Left colon (tissue), 2 donors: ENCODE measurements at places on chromosomes 2 and 18. TPM values are rescaled to one million over a fixed set of nuclear protein-coding genes. Genes with fewer than 3 reads are reported as not detected.

GRCh38 chr2:98835831-98836385, 100.1 kb downstream of the CRACDL start:
- DNase-seq = no peak

DNA sequence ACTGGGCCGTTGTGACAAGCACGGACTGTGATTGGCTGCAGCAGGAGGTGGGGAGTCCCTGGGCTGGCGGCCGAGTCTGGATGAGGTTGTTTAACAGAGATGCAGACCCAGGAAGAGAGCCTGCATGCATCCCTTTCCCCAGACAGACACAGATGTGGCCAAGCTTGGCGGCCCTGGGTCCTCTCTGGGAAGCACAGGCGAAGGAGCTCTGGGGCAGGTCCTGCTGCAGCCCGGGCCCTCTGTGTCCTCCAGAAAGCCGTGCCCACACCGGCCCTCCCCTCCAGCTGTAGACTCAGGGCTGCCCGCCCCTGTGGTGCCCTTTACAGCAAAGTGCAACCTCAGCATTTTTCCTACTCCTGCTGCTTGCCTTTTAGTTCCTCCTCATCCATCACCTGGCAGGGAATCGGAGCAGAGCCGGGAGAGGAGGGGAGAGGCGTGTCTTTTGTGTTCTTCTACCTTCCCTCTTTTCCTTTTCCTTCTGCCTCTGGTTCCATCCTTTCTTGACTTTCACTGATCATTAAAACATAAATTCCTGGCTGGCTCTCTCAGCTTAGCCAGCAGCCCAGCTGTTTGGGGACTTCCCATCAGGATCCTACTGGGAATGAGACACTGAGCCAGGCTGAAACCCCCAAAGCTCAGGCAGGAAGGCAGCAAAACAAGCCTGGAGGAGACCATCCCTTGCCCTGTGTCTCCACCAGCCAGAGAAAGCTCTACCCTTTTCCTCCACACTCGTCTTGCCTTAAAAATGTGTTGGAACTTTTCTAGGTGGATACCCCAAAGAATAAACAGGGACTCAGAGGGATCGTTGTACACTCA, 75.0 kb downstream of the CTIF start:
- DNase-seq = no peak

DNA sequence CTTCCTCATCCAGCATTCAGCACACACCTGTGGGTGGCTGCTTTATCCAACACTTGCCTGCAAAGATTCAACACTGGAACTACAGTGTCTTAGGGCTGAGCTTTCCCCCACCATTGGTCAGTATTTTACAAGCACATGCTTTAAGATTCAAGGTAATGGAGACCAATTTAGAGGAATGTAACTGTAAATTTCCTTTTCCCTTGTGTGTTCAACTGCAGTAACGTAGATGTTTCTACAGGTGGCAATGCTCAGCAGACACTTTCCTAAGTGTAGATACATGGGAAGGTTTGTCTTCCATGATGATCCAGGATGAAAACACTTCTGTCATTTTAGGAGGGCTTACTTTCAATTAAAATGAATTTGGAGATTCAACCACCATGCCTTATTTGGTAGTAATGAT, 143.6 kb upstream of the PXDN start:
- no peak for DNase-seq

DNA sequence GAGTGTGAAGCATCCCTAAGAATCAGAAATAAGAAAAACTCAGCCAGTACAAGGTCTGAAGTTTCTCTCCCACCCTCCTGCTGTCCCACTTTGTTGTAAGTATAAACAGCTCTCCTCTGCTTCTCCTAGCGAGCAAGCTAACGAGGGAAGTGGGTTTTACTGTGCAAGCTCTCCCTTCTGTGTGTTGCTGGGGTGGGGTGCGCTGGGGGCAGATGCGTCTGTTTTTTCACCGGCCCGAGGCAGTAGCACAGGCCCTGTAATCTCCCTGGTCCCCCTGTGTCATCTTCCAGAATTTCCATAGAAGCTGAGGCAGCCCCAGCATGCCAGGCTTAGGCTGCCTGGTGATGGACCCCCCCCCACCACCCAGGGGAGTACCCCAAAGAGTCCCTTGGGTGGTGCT, 9.4 kb upstream of the CXCR4 start:
- DNase-seq = no peak

DNA sequence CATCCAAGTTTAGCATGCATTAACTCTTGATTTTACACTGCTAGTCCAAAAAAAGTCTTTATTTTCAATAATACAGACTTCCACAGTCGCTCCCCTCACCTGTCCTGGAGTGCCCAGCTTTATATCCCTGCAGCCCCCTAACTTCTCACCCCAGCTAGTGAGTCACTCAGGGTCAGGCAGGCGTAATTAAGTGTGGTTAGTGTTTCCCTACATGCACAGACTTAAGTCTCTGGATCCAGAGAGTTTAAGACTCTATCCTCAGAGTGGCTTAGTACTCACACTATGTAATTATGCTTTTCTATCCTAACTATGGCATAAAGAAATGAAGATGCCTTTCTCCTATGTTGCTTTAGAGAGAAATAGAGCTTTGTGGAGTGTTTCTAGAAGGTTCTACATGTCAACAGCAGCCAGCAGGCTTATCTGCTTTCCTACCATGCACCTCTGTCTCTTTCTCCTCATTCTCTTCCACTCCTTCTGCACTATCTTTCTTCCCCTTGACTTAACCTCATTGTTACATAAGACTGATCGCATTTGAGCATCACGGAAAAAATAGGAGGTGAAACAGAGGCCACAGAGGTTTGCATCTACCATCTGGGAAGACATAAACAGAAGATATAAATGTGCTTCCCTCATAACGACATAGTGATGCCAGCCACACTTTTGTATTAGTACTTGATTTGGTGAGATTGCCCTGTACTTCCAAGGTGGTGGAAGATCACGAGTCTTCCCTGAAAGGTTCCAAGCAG, 34.4 kb upstream of the PMAIP1 start:
- DNase-seq = no peak

GRCh38 chr2:155218945-155219344, 520.5 kb downstream of the KCNJ3 start:
- no peak for DNase-seq

DNA sequence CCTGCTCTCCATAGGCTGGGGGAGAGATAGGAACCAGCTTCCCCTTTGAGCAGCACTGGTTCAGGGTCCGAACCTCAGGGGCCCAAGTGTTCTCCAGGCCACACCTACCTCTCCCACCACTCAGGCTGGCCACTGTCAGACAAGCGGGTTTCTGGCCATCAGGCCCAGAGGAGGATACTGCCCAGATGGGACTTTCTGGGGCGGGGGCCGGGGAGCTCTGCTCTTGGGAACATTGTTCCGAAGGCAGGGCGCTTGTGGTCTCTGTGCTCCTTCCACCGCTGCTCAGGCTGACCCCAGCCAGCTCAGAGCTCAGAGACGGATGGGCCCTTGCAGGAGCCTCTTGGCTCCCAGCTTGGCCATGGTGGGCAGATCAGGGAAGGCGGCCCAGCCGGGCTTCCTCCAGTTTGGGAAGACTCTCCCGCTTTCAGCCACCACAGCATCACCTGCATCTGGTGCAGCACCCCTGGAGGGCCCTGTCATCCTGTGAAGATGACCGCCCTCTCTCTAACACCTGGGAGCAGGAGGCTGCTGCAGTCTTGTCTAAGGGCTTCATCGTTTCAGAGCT, 5.2 kb upstream of the TRAF3IP1 start:
- no peak for DNase-seq

DNA sequence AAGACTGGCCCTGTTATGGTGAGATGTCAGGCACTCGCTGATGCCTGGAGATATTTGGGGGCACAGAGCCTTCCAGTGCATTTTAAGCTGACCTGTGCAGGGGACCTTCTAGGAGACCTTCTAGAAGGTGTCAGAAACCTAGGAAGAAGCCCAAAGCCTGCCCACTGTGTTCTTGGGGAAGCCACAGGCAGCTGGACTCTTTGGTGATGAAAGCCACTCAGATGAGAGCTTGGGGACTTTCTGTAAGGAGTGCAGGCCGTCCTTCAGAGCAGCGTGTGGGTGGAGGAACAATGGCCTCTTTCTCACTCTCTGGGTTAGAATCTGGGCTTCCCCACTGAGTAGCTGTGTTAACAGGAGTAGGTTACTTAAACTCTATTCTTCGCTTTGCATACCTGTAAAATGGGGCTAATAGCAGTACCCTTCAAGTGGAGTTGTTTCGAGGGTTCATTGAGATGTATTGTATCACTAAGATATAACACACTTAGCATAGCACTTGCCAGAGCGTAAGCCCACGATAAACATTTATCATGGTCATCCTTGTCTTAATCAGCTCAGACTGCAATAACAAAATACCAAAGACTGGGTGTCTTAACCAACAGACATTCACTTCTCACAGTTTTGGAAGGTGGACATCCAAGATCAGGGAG, 322.3 kb upstream of the EPAS1 start:
- DNase-seq = no peak

DNA sequence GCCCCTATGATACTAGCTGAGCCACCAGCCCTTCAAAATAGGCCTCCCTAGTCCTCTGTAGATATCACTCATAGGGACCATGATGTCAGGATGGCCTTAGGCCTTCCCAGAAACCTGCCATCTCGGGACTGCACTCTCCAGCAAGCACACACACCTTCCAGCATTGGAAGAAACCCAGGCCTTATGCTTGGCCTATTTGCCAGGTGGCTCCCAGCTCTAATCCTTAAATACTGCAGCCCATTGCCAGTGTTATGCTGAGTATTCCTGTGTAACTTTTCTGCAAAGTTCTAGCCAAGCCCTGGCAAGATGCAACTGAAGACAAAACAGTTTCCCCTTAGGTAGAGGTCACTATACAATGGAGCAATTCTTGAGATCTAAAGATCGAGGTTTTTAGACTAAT, 316.5 kb downstream of the SETBP1 start:
- DNase-seq = no peak

DNA sequence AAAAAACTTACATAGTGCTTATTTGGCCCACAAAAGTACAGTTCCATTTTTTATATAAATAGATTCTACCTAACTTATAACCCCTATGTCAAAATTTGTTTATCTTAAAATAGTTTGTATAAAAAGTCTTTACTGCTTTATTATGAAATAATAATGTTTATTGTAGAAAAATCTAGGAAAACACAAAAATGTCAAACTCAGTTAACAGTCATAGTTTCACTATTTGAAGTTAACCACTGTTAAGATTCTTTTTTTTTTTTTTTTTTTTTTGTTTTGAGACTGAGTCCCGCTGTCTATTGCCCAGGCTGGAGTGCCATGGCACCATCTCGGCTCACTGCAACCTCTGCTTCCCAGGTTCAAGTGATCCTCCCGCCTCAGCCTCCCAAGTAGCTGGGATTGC, 26.5 kb upstream of the ABI2 start:
- DNase-seq = no peak

DNA sequence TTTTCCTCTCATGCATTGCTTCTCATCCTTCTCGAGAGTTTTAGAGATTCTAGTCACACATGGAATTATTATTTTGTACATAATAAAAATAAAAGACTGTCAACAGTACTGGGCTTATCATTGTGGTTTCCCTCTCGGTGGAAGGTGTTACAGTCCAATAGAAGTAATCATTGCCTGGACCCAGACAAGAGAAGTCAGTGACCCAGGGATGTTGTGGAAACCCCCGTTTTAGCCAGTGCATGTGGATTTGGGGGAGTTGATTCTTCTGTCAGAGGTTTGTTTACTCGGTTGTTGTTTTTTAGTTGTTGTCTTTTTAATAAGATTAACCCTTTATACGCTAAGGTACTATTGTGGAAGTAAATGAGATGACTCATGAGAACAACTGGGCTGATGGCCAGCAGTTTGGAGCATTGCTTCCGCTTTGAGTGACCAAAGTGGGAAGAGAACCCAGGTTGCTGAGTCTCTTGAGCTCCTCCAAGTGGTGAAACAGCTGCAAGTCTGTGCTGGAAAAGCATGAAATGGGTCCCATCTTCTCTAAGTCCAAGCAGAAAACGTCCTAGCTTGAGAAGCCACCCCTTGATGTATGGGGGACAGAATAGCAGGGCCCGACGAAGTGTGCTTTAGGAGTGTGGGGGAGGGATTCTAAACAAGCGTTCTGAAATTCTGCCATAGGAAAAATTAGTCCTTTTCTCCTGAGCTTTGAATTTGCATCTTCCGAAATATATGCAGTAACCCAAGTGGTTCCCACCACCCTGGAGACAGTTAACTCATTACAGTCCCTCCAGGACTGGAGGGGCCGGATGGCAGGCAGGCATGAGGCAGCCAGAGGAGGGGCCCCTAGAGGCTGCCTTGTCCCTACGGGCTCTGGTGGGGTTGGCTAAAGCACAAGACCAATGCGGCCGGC, 61.8 kb upstream of the GPR45 start:
- peak; percentile 78 for DNase-seq

DNA sequence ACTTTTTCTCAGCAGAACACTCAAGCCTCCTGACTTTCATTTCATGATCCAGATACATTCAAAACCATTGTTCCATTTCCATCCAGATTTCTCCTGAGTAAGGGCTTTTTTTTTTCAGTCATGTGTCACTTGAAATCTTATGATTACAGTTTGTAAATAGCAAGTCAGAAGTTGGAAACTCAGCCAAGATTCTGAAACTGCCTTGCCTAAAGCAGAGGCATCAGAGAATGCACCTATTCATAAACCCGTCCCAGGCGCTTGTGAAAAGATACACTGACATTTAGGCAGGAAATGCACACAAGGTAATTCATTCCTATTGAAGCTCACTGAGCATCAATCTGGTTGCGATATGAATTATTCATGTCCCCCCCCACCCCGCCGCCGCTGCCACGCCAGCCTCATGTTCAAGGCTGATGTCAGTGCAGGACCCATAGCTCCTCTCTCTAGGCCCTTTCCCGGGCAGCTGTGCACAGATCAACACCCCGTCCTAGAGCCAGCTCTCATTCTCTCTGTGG, 30.4 kb upstream of the MGAT4A start:
- DNase-seq = no peak

RPRM gene
- 0.98 TPM for total RNA-seq

LAPTM4A gene
- 151 TPM for total RNA-seq

ATP8B1 gene
- 387 TPM for total RNA-seq

CHCHD5 gene
- 30.7 TPM for total RNA-seq

TYMS gene
- total RNA-seq = 10.5 TPM

VWA3B gene
- 2.9 TPM for total RNA-seq

GALR1 gene
- total RNA-seq = 0.46 TPM

HAUS1 gene
- total RNA-seq = 16.2 TPM

GCKR gene
- total RNA-seq = not detected

DLGAP1 gene
- 2.2 TPM for total RNA-seq

SNTG2 gene
- total RNA-seq = 2.0 TPM
